Neuronal stem cell (in vitro differentiated cells): ENCODE measurements at places on chromosomes 1 and 21.

DNA sequence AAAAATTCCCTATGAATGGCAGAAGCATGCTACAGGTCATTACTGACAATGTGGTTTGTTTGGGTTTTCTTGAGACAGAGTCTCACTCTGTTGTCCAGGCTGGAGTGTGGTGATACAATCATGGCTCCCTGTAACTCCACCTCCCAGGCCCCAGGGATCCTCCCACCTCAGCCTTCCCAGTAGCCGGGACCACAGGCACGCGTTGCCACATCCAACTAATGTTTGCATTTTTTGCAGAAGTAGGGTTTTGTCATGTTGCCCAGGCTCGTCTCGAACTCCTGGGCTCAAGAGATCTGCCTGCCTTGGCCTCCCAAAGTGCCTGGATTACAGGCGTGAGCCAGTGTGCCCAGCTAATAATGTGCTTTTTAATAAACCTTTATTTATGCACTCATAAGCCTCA, 259.1 kb downstream of the NFIA start:
- no peak for DNase-seq

DNA sequence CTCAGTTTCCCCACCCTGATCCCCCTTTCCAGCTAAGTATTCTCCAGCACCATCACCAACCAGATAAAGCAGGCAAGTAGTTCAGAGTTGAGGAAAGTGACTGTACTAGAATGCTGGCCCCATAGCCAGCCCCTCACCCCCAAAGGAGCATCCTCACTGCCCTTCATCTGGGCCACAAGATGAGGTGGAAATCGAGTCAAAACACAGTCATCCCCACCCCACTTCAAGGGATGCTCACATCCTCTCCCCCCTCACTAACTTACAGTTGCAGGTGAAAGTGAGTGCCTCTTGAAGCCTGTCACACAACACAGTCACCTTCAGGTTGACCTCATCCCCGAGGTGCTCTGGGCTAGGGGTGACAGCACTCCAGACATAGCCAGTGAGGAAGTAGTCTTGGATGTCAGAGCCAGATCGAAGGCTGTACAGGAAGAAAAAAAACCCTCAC, 30.4 kb downstream of the PIK3C2B start:
- DNase-seq: no peak

DNA sequence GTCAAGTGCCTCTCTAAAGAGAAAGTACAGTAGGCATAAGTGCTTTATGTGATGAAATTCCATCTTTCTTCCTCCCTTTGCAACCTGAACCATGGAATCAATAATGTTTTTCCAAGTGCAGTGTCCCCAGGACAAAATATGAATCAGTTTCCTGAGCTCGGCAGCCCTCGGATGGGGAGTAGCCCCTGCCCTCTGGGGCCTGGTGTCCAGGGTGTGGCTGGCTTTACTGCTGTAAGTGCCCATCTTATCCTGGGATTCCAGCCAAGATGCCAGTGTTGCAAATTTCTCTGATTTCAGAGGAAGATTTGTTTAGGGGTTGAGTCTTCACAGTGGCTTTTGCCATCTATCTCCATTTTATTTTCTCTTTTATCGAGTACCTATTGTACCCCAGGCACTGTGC, 40.5 kb upstream of the SRP9 start:
- DNase-seq: no peak

GRCh38 chr1:98661544-98662355, at the start of gene SNX7:
TSS of gene SNX7 (plus strand) at chr1:98661721. CDS start at chr1:98661732, 11 bp downstream.
- DNase-seq: peak; percentile 74

- no peak for DNase-seq
Observed at GRCh38 chr1:44808938-44809917, 905 bp downstream of the BTBD19 start.

GRCh38 chr1:15332952-15333715, 76.6 kb upstream of the EFHD2 start:
- no peak for DNase-seq

- DNase-seq: no peak
Observed at GRCh38 chr1:170377440-170377839, 154.5 kb upstream of the GORAB start.

DNA sequence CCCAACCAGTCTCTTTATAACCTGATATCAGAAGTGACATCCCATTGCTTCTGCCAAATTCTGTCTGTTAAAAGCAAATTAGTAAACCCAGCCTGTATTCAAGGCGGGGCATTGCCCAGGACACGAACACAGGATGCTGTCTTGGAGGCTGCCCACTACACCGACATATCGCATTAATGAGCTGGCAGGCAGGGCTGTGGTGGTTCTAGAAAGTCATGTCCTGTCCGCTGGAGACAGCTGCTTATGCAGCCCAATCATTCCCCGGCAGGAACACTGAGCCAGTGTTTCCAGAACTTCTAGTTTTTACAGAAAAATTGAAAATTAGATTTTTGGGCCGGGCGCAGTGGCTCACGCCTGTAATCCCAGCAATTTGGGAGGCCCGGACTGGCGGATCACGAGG, 19.3 kb downstream of the C1orf167 start:
- no peak for DNase-seq

DNA sequence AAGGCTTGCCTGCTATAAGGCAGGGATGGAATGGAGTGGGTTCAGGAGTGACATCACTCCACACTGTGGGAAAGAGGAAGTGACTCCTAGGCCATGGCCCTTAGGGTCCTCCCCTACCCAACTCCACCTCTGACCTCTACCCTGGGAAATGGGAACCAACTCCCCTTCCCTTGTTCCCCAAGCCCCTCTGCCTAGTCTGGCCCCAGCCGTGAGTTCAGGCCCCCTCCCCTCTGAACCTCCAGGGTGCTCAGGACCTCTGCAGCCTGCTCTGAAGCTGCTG, 3.8 kb upstream of the GUCA2A start:
- DNase-seq: no peak
